ENCODE measurements at places on chromosomes 13 and 19.
A peak's percentile ranks its signal among the peaks of the same experiment; 100 is the strongest.

GRCh38 chr19:15304140-15304705 lies 28.1 kb downstream of the BRD4 start:
- peak; percentile 63 for DNase-seq

DNA sequence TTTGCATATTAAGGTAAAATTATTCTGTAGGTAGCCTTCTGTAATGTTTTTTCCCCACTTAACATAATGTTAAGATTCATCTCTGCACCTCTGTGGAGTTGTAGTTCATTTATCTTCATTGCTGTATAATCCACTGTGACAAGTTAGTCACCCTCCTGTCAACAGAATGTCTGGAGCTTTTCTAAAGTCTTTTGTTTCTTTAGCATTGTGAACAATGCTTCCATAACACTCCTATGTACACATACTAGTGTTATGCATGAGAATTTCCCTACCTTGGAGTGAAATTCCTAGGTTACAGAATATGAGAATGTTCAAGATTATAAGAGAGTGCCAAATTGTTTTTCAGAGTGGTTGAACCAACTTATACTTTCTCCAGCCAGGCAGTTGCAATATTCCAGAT lies 113.5 kb downstream of the COG6 start:
- no peak for DNase-seq

- no peak for DNase-seq
Measured at GRCh38 chr13:92354583-92354982, 872.0 kb upstream of the GPC6 start.

DNA sequence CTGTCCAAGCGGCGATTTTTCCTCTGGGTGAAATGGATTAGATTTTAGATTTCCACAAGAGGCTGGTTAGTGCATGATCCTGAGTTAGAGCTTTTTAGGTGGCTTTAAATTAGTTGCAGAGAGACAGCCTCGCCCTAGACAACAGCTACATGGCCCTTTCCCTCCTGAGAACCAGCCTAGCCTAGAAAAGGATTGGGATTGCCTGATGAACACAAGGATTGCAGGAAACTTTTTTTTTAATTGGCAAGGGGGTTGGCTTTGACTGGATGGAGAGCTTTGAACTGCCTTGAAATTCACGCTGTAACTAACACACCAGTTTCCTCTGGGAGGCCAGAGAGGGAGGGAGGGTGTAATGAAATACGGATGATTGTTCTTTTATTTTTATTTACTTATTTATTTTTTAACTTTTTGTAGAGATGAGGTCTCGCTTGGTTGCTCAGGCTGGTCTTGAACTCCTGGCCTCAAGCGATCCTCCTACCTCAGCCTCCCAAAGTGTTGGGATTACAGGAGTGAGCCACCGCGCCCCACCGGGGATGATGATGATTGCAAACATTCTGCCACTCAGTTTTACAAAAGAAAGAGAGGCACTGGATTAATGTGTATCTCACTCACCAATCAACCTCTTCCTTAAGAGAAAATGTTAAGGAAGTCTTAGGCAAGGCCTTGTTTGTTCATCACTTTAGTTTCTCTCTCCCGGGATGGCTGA lies 1.9 kb downstream of the LDLR start:
- no peak for DNase-seq

DNA sequence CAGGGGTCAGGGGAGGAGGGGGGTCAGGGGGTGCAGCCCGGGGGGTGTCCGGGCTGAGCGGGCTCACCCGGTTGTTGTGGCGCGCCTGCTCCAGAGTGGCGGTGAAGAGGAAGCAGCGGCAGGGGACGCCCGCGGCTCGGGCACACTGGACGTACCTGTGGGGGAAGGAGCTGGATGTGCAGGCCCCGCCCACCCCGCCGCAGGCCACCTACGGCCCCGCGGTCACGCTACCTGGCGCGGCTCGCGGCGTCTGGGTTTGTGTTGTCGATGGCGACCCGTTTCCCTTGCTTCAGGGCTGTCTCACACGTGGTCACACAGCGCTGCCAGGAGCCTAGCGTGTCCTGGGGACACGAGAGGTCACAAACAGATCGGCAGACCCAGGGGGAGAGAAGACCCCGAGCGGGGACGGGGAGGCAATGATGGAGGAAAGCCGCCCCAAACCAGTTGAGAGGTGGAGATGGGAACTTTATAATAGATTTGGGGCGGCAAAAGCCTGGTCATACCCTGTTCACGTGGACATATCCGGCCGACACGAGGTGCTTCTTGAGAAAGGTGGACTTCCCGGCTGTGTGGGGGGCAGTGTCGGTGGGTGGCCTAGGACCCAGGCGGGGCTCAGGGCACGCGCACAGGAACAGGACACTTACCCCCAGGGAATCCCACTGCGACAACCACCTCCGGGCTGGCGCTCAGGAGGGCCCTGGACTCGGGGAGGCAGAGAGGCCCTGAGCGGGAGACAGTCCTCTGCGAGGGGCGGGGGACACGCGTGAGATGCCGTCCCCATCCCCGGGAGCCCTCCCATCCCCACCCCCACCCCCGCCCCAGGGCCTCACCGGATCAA lies 5.6 kb downstream of the PNKP start:
- no peak for DNase-seq

GRCh38 chr13:98985591-98985990 lies 7.7 kb upstream of the DOCK9 start:
- no peak for DNase-seq

GRCh38 chr13:113917594-113918371 lies 53.9 kb upstream of the GAS6 start:
- no peak for DNase-seq

DNA sequence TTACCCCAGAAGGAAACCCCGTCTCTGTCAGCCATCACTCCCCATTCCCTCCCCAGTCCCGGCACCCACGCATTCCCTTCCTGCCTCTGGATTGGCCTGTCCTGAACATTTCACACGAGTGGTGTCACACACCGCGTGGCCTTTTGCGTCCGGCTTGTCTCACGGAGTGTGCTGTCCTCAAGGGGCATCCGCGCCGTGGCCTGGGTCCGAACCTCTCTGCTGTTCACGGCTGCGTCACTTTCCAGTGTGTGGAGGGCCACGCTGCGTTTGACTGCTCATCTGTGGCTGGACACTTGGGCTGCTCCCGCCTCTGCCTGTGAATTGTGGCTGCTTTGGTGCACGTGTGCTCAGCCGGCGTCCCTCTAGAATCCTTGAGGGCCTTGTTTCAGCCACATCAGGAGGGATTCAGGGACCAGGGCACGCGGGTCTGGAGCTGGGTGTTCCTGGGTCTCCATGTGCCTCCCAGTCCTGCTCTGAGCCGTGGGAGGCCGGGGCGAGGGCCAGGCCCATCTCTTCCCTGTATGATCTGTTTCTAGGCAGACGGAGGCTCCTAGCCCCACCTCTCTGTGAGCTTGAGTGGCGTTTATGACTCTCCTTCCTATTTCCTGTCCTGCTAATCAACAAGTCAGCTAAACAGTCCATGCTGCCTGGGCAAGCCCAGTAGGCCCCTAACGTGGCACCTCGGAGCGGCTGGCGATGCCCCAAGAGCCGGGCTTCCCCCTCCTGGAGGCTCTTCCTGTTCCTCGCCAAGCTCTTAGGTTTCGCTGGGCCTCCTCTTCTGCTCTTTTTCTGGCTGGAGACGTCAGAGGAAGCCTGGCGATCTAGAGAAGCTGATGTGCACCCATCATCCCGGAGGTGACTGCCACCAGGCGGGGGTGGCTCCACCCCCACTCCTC lies 8.1 kb downstream of the STK11 start:
- DNase-seq, result peak; percentile 61

DNA sequence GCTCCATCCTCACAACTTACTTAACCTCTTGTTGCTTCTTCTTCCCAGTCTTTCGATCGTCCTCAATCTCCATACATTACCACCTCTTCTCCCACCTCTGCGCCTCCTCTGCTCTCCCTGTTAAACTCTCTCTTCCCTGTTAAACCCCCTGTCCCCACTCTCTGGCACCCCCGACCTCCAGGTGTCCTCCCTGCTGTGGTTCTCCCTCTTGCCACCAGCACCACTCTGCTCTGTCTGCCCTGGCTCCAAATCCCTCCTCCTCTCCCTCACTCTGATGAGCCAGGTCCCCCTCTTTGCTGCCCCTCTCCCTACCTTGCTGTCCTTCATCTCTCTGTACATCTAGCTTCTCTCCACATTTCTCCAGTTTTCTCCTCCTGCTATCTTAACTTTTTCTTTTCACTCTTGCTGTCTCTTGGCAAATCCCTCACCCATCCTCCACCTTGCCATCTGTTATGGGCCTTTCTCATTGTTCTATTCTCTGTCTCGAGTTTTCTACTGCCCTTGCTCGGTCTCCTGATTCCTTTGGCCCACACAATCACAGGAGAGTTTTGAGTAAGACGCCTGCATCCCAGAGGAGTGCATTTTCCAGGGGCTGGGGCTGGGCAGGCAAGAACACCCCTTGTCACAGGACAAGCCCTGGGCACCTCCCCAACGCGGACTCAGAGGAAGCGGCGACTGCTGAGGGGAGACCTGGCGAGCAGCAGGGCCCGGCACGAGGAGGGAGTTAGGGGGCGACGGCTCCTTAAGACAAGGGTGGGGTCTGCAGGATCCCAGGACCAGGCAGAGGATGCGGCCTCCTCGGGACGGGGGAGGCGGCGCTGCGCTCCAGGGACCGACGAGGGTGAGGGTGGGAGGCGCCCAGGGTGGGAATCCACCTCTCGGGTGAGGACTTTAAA lies 21.4 kb upstream of the ERVV-1 start:
- DNase-seq, result no peak

- DNase-seq, result no peak
Measured at GRCh38 chr13:48175185-48175584, 57.8 kb upstream of the ITM2B start.

DNA sequence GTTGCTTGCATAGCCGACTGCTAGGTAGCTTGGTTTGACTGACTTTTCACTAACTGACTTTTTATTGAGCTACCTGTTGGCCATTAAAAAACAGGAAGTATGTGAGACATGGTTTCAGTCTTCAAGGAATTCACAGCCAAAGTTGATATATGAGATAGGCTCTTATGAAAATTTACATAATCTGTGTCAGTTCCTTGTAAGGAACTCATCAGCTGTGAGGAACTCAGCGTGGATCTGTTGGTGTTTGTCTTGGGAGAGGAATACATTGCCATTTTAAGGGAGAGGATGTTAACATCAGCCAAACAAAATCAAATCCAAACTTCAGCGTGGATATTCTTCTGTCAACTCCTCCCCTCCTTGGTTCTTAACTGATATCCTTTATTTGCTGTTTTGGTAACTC lies 2.0 kb downstream of the RNF113B start:
- no peak for DNase-seq

- no peak for DNase-seq
Measured at GRCh38 chr19:28171983-28172382, 1041.0 kb downstream of the UQCRFS1 start.

- DNase-seq, result peak; percentile 92
Measured at GRCh38 chr13:98476538-98476966, 100.4 kb downstream of the STK24 start.

- DNase-seq, result no peak
Measured at GRCh38 chr13:96089749-96090239, at the start of gene HS6ST3. TSS of gene HS6ST3 (plus strand) at chr13:96090107.

DNA sequence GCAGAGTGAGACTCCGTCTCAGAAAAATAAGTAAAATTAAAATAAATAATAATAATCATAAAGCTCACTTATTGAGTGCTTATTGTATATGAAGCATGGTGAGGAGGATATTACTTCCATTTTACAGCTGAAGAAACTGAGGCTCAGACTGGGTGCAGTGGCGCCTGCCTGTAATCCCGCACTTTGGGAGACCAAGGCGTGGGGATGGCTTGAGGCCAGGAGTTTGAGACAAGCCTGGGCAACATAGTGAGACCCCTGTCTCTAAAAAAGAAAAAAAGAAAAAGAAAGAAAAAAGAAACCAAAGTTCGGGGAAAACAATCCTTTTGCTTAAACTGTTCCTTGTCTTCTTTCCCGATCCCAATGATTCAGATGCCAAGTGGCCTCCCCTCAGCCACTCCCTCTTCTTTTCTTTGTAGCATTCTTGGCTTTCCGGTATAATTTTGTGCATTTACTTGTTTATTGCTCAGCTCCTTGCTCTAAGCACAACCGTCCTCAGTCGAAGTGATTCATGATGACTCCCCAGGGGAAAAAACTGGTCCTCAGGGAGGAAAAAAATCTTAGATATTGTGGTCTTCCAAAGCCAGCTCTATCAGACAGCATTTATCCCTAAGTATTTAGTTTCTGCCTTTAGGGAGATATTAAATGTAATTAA lies 965 bp upstream of the EIF3G start:
- DNase-seq, result no peak

GRCh38 chr19:6730153-6730804 lies 7.1 kb downstream of the GPR108 start:
- peak; percentile 62 for DNase-seq
